ENCODE measurements at places on chromosomes 1 and 21.

GRCh38 chr1:180215856-180216625, 14.0 kb upstream of the LHX4 start:
- DNase-seq = no peak

DNA sequence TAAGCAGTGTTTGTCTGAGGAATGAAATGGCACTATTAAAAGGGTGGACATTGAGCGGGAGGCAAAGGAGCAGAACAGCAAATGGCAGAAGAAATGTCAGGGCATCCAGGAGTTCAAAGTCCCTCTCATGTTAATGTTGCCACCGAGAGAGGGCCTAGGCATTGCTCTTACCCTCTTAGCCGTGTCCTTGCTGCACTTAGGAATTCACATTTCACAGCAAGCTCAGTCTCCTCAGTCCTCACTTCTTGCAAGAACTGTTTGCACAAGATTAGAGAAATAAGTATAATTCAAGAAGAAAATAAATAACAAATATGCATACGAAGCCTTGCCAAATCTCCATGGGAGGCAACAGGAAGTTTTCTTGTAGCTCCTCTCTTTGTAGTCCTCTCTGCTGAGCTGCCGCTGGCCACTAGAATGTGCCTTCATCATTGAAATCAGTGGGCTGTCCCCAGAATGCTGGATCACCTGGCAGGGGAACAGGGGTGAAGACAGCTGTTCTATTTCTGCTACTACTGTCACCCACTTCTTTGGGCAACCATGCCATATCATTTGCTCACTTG, 205.8 kb downstream of the ZNF326 start:
- no peak for DNase-seq

GRCh38 chr1:61670016-61670415, 54.9 kb downstream of the TM2D1 start:
- DNase-seq = no peak

DNA sequence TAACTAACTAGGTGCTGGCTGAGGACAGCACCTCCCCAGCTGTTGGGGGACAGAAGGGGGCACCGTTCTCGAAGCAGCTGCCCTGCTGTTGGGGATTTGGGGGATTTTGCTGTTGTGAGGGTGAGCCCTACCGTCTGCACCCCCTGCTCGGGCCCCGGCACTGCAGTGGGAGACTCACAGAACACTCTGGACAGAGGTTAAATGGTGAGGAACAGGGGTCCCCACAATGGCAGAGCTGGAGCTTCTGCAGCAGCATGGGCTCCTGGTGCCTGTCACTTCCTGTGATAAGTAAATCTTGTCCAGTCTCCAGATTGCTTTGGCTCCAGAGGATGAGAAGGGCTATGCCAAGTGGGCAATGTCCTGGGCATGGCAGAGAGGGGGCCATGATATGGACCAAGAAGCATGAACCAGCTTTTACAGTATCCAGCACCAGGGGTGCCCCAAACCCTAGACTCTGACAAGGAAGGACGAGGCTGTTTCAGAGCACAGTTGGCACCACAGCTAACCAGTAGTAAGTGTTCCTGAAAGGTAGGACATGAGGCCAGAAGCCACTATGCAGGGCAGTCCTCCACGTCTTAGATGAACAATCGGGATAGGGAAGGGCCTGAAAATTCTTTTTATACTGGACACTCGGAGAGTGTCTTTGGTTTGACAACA, 365.1 kb upstream of the VAMP3 start:
- no peak for DNase-seq

GRCh38 chr1:184242507-184242943, 144.3 kb upstream of the C1orf21 start:
- DNase-seq = peak; percentile 8
